ENCODE measurements at places on chromosomes 16 and 17. TPM values are rescaled to one million over a fixed set of nuclear protein-coding genes. Genes with fewer than 3 reads are reported as not detected.

- DNase-seq = no peak
Measured at GRCh38 chr17:3157218-3157617, 29.9 kb upstream of the OR1G1 start.

- DNase-seq = no peak
Measured at GRCh38 chr16:57389087-57389468, 15.5 kb upstream of the CCL17 start.

DNA sequence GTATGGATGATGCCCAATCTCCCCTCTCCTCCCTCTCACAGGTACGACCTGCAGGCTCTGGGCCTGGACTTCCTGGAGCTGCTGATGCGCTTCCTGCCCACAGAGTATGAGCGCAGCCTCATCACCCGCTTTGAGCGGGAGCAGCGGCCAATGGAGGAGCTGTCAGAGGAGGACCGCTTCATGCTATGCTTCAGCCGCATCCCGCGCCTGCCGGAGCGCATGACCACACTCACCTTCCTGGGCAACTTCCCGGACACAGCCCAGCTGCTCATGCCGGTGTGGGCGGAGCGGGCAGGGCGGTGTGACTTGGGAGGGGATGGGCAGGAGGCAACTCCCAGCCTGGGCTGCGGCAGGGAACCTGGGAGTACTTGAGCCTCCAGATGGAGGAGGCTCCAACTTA, 18.1 kb downstream of the SPATA32 start:
- DNase-seq = no peak

DNA sequence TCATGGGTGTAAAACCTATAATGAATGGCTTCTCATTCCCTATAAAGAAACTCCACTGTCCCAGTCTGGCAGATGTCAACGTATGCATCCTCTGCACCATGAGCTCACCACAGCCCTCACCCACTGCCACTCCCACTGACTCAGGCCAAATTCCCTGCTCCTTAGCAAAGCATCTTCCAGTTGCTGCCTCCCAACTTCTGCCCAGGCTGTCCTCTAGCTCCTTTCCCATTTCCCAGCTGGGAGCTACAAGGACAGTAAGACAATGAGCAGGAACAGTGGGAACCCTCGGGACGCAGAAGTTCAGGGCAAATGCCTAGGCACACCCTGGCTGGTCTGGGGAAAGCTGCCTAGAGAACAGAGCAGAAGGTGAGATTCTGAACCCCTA, 9.1 kb upstream of the THAP11 start:
- DNase-seq = no peak

- DNase-seq = peak; percentile 94
Measured at GRCh38 chr17:76816590-76817135, 51.5 kb upstream of the MGAT5B start.

DNA sequence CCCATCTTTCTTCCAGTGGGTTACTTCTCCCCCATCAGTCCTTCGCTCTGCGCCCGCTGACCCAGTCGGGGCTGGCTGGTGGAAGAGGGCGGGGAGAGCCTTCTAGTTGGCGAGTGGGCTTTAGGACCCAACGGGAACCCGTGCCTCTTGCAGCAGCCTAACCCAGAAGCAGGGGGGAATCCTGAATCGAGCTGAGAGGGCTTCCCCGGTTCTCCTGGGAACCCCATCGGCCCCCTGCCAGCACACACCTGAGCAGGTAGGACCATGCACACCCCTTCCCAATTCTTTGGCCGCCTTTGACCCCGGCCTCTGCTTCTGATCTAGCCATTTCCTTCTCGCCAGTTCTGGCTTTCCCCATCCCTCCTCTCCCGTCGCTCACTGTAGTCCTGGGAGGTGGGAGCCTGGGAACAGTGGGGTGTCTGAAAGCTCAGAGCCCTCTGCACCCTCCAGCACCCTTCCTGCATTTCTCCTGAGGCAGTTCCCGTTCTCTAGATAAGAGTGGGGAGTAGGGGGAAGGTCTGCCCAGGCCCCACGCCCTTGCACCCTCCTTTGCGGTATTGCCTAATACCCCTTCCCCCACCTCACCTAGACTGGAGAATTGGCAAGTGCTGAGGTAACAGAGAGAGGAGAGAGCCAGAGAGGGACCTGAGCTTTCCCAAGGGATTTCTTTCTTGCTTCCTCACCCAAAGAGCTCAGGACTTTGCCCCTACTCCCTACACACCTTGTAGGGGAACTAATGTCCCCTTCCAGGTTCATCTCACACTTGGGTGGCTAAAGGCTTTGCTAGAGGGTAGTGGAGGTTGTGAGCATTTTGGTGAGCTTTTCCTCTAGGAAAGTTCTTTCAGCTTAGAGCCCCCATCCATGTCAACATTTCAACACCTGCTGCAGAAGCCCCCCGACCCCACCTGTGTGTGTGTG, at the start of gene RARA:
RARA (plus strand) TSS at position 150 of the 918 bp plus-strand sequence. CDS start 22,039 bp downstream, outside the sequence.
- DNase-seq = peak; percentile 58

GRCh38 chr17:76612977-76613851, 27.6 kb upstream of the ST6GALNAC2 start:
- no peak for DNase-seq

DNA sequence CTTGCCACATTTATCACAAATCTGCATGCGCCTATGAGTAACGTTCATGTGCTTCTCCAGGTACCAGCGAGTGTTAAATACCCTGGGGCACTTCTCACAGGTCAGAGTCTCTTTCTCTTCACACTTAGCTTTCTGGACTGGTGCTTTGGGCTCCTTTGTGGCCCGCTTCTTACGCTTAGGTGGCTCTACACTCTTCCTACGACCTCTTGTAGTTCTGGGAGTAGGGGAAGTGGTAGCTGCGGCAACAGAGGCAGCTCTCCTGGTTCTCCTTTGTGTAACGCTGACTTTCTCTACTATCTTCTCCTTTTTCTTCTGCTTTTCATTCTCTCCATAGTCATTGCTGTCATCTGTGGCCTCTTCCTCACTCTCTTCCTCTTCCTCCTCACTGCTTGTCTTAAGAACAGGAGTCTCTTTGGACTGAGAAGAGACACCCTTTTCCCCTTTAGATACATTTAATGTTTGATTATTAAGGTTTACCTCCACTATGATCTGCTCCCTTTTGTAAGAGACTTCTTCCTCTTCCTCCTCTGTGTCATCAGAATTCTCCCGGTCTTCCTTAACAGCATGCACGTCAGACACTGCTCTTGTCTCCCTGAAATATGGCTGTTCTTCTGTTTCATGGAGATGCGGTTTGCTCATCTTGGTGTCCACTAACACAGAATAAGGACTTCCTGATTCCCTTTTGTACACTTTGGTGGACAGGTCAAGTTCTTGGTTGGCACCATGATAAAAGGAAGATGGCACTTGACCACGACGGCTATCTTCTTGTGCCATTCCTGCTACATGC, 45.0 kb downstream of the ZNF652 start:
- DNase-seq = peak; percentile 14

- no peak for DNase-seq
Measured at GRCh38 chr16:75754141-75754540, 27.9 kb upstream of the CPHXL start.

DNA sequence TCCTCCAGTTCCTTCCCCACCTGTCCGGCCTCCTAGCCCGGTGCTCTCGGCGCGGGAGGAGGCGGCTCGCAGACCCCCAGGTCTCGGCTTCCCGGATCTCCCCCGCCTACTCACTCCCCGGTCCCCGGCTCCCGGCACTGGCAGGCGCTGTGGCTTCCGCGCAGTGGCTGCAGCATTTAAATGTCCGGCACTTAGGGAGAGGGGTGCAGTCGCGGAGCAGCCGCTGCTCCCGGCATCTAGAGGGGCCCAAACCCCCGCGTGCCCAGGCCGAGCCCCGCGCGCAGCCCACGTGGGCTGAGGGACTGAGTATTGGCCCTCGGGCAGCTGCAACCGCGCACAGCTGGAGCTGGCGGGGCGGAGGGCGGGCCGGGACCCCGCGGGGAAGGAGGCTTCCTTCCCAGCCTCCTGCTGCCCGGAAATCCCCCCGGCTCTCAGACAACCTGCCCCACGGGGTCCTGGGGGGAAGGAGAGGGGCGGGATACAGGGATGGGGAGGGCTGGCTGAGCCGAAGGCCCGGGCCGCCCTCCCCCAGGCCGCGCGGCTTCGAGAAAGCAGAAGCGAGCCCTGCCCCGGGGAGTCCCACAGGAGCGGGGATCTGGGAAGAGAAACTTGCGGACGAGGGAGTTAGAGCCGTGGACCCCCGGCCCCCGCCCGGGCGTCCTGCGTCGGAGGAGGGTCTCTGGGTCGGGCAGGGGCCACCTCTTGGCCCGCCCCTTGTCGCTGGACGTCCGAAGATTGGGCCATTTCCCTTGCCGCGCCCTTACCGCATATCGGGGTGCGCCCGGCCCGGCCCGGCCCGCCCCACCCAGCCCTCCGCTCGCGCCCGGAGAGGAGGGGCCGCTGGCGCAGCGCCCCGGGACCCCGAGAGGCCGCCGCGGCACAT, at the start of gene MMP25:
MMP25 (plus strand) TSS at position 804 of the 883 bp plus-strand sequence. CDS start 357 bp downstream, outside the sequence.
- no peak for DNase-seq

DNA sequence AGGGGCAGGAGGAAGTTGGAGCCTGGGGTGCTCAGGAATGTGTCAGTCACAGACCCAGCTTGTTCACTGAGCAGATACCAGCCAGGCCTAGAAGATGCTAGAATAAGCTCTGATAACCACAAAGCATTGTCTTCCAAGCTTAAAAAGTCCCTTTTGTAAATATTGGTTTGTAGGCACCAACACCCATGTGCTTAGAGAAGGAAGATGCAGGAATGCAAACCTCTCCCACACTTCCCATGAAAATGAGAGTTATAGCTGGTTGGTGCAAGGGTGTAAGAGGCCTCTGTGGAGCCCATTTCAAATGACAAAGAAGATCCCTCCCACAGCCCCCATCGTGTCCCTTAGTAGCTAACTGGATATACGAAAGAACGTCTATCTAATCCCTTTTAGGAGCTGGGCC, 210.3 kb downstream of the C16orf78 start:
- no peak for DNase-seq

- DNase-seq = no peak
Measured at GRCh38 chr17:3400055-3400454, 1.8 kb upstream of the OR1E1 start.

GRCh38 chr16:4700997-4701743, 7.8 kb downstream of the NUDT16L1 start:
- DNase-seq = no peak

GRCh38 chr17:27544350-27545131, 86.4 kb upstream of the LGALS9 start:
- DNase-seq = peak; percentile 51

DNA sequence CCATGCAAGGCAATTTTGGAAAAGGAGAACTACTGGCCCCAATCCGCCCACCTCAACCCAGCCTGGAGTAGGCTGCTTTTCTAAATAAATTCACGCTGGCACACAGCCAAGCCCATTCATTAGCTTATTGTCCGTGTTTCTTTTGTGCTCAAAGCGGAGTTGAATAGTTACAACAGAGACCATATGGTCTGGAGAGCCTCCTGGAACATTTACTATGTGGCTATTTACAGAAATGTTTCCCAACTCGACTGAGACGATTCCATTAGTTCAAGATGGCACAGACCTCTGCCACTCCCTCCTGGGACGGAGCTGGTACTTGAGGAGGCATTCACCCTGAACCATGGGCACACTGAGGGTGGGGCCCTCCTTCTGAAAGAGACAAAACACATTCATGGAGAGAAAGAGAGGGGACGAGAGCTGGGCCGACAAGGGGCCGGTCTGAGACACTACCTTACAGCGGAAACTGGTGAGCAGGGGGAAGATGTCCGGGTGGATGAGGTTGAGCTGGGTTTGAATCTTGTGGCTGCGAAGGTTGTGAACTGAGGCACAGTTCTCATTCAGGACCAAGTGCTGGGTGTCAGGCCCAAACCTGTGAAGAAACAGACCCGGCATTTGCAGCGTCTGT, 15.7 kb downstream of the ELAC2 start:
- no peak for DNase-seq

GRCh38 chr16:80620736-80621605, 80.2 kb downstream of the DYNLRB2 start:
- DNase-seq = no peak

Gene KRTAP9-2
- total RNA-seq = not detected

GRCh38 chr17:35870906-35871819, 2.5 kb upstream of the HEATR9 start:
- DNase-seq = peak; percentile 25

- DNase-seq = peak; percentile 82
Measured at GRCh38 chr16:49366669-49367068, 6.9 kb upstream of the C16orf78 start.

Gene SOST
- not detected for total RNA-seq

Gene NPIPB6
- 12.1 TPM for total RNA-seq

DNA sequence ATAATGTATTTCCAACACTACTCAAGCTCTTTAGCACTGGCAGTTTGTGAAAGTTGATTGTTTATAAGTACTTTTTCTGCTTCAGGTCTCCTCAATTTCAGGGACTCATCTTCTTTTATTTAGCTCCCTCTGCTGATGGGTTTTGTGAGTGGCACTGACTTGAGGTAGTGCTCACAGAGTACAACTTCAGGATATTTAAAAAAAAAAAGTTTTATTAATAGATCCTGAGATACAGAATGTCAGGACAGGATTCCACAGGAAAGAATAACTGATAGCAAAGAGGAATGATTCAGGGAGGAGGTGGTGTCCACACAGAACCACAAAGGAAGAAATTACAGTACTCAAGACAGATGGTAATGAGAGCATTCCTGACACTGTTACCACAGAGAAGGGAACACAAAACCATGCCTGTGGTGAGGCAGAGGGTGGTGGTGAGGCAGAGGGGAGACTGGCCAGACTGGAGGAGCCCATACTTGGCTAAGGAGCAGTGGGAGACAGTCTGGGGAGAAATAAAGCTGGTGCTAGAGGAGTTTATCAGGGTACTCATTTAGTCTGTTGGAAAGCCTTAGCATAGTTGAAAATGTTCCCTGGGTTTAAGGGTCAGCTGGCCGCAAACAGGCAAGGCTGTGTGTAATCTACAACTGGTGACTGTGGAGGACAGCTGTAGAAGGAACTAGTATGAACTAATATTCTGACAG, 63.7 kb downstream of the SPAG9 start:
- DNase-seq = peak; percentile 71

Gene GPRC5B
- total RNA-seq = not detected

Gene SRCIN1
- total RNA-seq = 4.9 TPM

Gene PRKCB
- total RNA-seq = 51.6 TPM

Gene PLD2
- 13.5 TPM for total RNA-seq

DNA sequence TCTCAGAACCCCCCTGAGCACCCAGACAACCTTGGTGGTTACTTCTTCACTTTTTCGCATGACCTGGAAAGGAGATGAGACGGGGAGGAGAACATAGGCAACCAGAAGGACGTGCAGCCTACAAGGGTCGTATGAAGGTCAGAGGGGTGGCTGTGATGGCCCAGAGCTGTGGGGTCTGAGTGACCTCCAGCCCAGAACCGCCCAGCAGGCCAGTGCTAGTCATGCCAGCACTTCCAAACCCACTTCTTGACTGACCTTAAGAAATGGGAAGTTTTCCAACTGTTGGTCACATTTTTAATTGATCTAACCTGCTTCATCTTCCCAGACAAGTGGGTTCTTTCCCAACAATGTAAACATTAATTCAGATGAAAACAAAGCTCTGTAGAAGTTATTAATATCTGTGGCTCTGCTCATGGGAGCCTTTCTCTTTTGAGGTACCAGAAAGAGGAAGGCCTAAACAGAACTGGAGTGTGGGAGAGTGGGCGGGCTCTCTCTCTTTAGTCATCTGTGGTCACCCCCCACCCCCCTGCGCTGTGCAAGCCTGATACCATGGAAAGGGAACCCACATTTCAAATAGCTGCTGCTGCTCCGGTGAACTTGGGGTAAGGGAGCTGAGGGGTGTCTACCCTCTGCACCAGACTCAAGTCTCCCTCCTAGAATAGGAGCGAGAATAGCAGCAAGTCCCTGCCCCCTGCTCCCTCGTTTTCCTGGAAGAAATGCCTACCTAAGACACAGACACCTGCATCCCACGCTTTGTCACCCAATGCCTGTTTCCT, 101.6 kb downstream of the RAB11FIP4 start:
- no peak for DNase-seq

- no peak for DNase-seq
Measured at GRCh38 chr17:32100971-32101631, 41.2 kb upstream of the RHOT1 start.

Measured in OCI-LY7 (cell line).